ENCODE measurements at places on chromosomes 1 and 21. TPM values are rescaled to one million over a fixed set of nuclear protein-coding genes. Genes with fewer than 3 reads are reported as not detected.

- H3K4me1 ChIP-seq = no peaks in the 10 kb centered on the region
- no peaks in the 10 kb centered on the region for H3K27me3 ChIP-seq
- H3K36me3 ChIP-seq = no peaks in the 10 kb centered on the region
- no peak for DNase-seq
Observed at GRCh38 chr21:27246741-27247140, 279.9 kb upstream of the ADAMTS5 start.

GRCh38 chr1:203033917-203034316 lies 7.6 kb downstream of the PPFIA4 start:
- no peak overlapping the region for H3K27ac ChIP-seq
- no peaks in the 10 kb centered on the region for H3K36me3 ChIP-seq
- no peak overlapping the region for H3K4me3 ChIP-seq
- DNase-seq = no peak

- H3K27me3 ChIP-seq = no peaks in the 10 kb centered on the region
- no peak overlapping the region for H3K4me3 ChIP-seq
- H3K36me3 ChIP-seq = no peaks in the 10 kb centered on the region
Observed at GRCh38 chr21:25115021-25115420, 492.3 kb downstream of the MRPL39 start.

DNA sequence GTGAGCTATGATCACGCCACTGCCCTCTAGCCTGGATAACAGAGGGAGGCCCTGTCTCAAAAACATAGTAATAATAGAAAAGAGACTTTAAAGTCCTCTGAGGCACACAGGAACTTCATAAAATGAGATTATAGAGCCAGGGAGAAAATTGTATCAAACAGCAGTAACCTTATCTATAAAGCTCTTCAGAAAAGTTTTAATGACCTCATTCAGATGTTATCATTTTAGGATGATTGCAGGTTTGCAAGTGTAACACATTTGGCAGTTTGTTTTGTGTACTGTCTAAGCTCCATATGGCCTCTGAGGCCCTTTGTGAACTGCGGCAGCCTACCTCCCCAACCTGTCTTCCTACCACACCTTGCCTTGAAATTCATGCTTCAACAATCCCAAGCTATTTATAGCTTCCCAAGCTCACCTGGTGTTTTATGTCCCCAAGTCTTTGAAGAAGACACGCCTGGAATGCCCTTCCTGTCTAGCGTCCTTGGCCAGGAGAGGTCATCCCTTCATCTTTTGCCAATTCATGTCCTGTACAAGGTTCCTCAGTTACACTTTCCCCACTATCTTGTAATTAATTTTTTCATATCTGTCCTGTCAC lies 8.5 kb upstream of the AKNAD1 start:
- peaks cover 7% of the 10 kb centered on the region for H3K4me1 ChIP-seq
- no peak overlapping the region for H3K4me3 ChIP-seq
- no peak overlapping the region for H3K27ac ChIP-seq
- peaks cover 20% of the 10 kb centered on the region for H3K27me3 ChIP-seq

- no peak overlapping the region for H3K27ac ChIP-seq
- H3K36me3 ChIP-seq = peaks cover 46% of the 10 kb centered on the region
- H3K27me3 ChIP-seq = no peaks in the 10 kb centered on the region
- no peak for DNase-seq
- no peak overlapping the region for H3K4me3 ChIP-seq
- peaks cover 38% of the 10 kb centered on the region for H3K4me1 ChIP-seq
Observed at GRCh38 chr1:101003012-101003650, 22.5 kb downstream of the DPH5 start.

DNA sequence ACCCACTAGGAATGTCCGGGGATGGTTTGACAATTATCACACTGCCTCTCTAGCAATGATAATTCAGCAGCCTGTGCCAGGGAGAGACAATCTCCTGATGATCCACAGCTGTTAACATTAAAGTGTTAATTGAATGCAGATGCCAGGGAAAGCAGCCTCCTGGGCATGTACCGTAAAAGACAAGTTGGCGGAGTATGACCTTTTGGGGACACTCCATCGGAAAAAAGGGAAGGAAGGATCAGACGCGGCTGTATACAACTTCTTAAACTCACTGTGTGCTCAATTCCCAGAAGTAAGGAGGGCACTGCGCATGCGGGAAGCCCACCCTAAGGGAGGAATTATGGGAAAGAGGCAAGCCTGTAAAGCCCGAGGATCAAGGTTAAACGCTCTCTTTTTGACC lies 62.6 kb downstream of the MAP3K7CL start:
- H3K27ac ChIP-seq = no peak overlapping the region
- H3K36me3 ChIP-seq = peaks cover 16% of the 10 kb centered on the region
- no peaks in the 10 kb centered on the region for H3K27me3 ChIP-seq

The KTI12 gene
- total RNA-seq = 11.3 TPM

The KCNJ9 gene
- total RNA-seq = not detected

The CRNN gene
- not detected for total RNA-seq

The TMIGD3 gene
- not detected for total RNA-seq

The TFF3 gene
- total RNA-seq = not detected
